ENCODE measurements at places on chromosomes 3 and 15.

- H3K4me3 ChIP-seq = no peak within 1 kb of the TSS
- H3K27me3 ChIP-seq = no peaks in the 10 kb centered on the region
- no peaks in the 10 kb centered on the region for H3K36me3 ChIP-seq
- H3K4me1 ChIP-seq = no peaks in the 10 kb centered on the region
- DNase-seq = no peak
- H3K27ac ChIP-seq = no peak within 1 kb of the TSS
These were observed at the start of gene FGF7 for GRCh38 chr15:49423021-49423420. FGF7 (plus strand) TSS chr15:49423242; CDS start chr15:49424298, 1,056 bp downstream.

GRCh38 chr3:7875925-7876324 is 625.7 kb upstream of the LMCD1 start:
- no peaks in the 10 kb centered on the region for H3K36me3 ChIP-seq
- H3K27me3 ChIP-seq = no peaks in the 10 kb centered on the region
- peaks cover 22% of the 10 kb centered on the region for H3K4me1 ChIP-seq

DNA sequence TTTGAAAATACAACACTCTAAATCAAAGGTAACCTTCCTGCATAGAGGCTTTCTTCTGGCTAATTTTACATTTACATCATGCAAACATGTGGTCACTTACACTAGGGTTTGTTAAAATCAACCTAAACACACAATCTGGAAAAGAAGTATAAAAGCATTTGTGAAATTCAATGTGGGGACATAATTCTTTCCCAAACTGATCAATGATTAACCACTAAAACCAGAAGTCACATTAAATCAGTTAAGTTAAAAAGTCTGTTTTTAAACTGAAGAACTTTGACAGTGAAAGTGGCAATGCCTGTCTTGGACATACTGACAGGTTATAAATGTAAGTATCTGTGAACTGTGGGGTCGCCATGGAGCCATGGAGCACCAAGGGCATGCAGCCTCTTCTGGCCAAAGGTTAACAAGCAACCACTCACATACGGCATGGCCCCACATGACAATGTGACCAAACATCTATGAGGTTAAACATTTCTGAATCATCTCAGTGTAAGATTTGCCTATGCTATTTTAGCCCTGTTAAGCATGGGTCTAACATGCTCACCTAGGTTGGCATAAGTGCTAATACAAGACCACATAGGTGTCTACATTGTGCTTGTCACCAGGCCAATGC is 278.2 kb downstream of the CTNNB1 start:
- DNase-seq = no peak
- H3K4me1 ChIP-seq = no peaks in the 10 kb centered on the region
- H3K4me3 ChIP-seq = no peak overlapping the region
- no peaks in the 10 kb centered on the region for H3K27me3 ChIP-seq

- H3K27ac ChIP-seq = no peak overlapping the region
- H3K4me3 ChIP-seq = no peak overlapping the region
- H3K4me1 ChIP-seq = no peaks in the 10 kb centered on the region
- DNase-seq = no peak
These were observed 619.9 kb downstream of the FOXP1 start for GRCh38 chr3:70963431-70964275.

GRCh38 chr15:76139368-76140073 is 79.7 kb downstream of the TMEM266 start:
- no peak overlapping the region for H3K27ac ChIP-seq
- H3K4me1 ChIP-seq = peaks cover 4% of the 10 kb centered on the region

GRCh38 chr3:13424865-13425617 is 4.9 kb upstream of the NUP210 start:
- no peaks in the 10 kb centered on the region for H3K36me3 ChIP-seq
- H3K27ac ChIP-seq = no peak overlapping the region
- no peak overlapping the region for H3K4me3 ChIP-seq
- no peak for DNase-seq
- H3K27me3 ChIP-seq = no peaks in the 10 kb centered on the region
- peaks cover 51% of the 10 kb centered on the region for H3K4me1 ChIP-seq

GRCh38 chr15:28021281-28022039 is 77.7 kb downstream of the OCA2 start:
- no peaks in the 10 kb centered on the region for H3K4me1 ChIP-seq
- H3K27me3 ChIP-seq = no peaks in the 10 kb centered on the region
- H3K27ac ChIP-seq = no peak overlapping the region

- no peak overlapping the region for H3K4me3 ChIP-seq
- peaks cover 34% of the 10 kb centered on the region for H3K4me1 ChIP-seq
These were observed 19.6 kb downstream of the GYG1 start for GRCh38 chr3:149010966-149011365.

DNA sequence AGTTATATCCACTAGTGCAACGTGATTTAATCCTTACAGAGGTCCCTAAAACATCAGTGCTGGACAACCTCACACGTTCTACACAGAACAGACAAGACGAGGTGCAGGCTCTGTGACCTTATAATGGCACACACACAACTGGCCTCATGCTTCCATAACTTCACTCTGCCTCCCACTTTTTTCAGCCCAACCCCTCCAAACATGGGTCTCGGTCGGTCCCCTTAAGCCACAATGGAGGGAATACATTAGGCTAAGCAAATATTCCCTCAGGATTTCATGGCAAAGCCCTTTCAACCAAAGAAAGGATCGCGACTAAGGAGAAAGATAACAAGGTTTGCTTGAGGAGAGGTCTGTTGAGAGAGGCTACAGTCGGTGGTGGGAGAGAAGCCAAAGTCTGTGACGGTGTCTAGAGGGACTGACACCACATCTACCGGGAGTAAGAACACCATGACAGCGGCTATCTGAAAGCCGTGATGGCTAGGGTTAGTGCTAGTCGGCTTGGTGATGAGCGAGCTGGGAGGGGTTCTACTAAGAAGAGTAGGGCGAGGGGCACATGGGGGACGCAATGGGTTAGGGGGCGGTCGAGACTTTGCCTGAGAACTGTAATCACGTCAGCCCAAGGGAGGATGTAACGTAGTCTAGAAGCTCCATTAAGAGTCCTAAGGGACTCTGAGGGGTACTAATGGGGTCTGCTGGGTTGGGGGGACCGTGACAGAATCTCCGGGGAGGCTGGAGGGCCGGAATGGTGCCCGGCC is 1.0 kb downstream of the MYO9A start:
- DNase-seq = no peak
- H3K27ac ChIP-seq = peak overlapping the region; percentile 68
- H3K4me3 ChIP-seq = peak overlapping the region; percentile 81
- H3K36me3 ChIP-seq = no peaks in the 10 kb centered on the region
- no peaks in the 10 kb centered on the region for H3K27me3 ChIP-seq

GRCh38 chr15:66821307-66821706 is 119.3 kb downstream of the SMAD6 start:
- no peak overlapping the region for H3K4me3 ChIP-seq
- no peak overlapping the region for H3K27ac ChIP-seq
- no peaks in the 10 kb centered on the region for H3K36me3 ChIP-seq
- no peak for DNase-seq
- no peaks in the 10 kb centered on the region for H3K4me1 ChIP-seq

- peak overlapping the region; percentile 45 for H3K4me3 ChIP-seq
- no peaks in the 10 kb centered on the region for H3K27me3 ChIP-seq
- no peak for DNase-seq
- no peaks in the 10 kb centered on the region for H3K36me3 ChIP-seq
These were observed 19.6 kb downstream of the VGLL4 start for GRCh38 chr3:11624161-11624560.

DNA sequence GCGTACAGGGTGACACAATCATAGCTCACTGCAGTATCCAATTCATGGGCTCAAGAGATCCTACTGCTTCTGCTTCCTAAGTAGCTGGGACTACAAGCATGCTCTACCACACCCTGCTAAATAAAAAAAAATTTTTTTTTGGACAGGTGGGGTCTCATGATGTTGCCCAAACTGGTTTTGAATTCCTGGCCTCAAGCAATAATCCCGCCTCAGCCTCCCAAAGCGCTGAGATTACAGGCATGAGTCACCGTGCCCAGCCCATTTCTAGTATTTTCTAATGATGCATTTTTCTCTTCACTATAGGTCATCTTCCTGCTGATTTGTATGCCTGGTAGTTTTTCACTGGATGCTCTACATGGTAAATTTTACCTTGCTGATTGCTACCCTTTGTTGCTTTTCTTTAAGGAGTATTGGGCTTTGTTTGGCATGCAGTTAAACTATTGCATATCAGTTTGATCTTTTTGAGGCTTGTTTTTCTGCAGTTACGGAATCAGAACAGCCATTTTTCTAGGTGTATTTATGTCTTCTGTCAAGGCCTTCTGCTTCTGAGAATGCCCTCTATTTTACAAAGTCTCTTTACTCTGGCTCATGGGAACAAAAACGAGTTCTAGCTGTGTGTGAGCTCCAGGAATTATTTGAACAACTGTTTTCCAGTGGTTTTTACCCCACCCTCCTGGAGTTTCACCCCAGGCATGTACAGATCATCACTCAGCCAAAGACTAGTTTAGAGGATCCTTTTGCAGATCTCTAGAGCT is 14.2 kb upstream of the NPTN start:
- no peaks in the 10 kb centered on the region for H3K4me1 ChIP-seq
- H3K36me3 ChIP-seq = no peaks in the 10 kb centered on the region
- no peaks in the 10 kb centered on the region for H3K27me3 ChIP-seq
- no peak for DNase-seq
- H3K4me3 ChIP-seq = no peak overlapping the region

- DNase-seq = no peak
- H3K36me3 ChIP-seq = peaks cover 43% of the 10 kb centered on the region
- H3K27ac ChIP-seq = no peak overlapping the region
- H3K27me3 ChIP-seq = no peaks in the 10 kb centered on the region
- no peak overlapping the region for H3K4me3 ChIP-seq
These were observed 6.7 kb downstream of the SRP14 start for GRCh38 chr15:40032125-40032839.

DNA sequence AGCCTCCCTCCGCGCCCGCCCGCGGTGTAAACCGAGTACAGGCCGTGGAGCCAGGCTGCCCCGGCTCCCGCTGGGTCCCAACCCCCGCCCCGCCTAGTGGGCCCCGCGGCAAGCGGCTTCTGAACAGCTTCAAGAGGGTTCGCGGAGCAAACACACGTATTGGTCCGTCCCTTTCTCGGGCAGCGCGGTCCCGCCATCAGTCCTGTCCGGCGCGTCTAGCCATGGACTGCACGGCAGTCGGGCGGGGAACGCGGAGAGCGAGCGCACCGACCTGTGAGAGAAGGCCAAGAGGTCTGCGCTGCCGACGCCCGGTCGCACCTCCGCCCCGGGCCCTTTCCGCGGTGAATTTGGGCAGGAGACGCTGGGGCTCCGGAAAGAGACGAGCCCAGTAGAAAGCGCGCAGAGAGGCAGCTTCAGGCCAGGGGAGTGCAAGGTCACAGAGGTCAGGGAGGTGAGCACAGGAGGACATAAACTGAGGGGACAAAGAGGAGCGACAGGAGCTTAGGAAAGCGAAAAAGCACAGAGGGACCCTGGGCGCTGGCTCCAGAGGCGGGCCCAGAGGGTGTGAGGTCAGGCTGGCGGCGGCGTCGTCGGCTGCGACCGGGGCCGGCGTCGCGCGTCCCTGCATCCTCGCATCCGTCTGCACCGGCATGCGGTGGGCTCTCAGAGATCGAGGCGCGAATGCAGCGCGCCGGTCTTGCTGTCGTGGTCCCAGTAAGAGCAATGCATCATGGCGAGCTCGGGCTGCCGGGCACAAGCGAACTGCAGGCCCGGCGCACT is 1.8 kb downstream of the FOXL2 start:
- H3K4me1 ChIP-seq = peaks cover 20% of the 10 kb centered on the region
- peak overlapping the region; percentile 62 for H3K27ac ChIP-seq
- peaks cover 79% of the 10 kb centered on the region for H3K27me3 ChIP-seq

DNA sequence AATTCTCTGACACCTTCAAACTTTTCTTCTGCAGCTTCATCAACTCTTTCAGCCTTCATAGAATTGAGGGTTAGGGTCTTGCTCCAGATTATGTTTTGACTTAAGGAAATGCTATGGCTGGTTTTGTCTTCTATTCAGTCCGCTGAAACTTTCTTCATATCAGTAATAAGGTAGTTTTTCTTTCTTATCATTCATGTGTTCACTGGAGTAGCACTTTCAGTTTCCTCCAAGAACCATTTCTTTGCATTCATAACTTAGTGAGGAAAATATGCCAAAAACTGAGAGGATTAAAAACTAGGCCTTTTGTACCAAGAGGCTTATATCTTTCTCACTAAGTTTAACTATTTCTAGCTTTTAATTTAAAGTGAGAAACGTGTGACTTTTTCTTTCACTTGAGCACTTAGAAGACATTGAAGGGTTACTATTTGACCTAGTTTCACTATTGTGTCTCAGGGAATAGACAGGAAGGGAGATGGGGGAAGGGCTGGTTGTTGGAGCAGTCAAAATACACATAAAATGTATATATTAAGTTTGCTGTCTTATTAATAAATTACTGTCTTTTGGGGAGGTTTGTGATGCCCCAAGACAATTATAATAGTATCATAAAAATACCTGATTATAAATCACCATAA is 1110.1 kb downstream of the TBL1XR1 start:
- DNase-seq = no peak
- no peaks in the 10 kb centered on the region for H3K27me3 ChIP-seq
- no peak overlapping the region for H3K4me3 ChIP-seq

DNA sequence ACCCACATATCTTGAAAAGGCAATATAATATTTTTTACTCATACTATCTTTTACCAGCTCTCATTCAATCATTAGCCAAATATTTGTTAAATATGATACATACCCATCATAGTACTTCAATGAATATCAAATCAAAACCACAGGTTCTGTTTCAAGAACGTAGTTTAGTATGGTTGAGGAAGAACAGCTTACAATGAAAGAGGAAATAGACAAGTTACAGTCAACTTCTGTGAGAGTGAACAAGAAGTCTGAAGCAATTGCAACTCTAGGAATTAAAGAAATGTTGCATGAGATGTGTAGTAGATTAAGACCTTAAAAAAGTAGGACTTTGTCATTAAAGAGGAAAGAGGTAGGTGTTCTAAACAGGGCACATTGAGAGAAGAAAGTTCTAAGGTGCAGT is 9.3 kb downstream of the BCHE start:
- no peak for DNase-seq
- H3K4me1 ChIP-seq = no peaks in the 10 kb centered on the region
- H3K36me3 ChIP-seq = no peaks in the 10 kb centered on the region
- no peak overlapping the region for H3K27ac ChIP-seq

GRCh38 chr3:170360466-170360865 is 3.0 kb downstream of the SKIL start:
- H3K27ac ChIP-seq = no peak overlapping the region
- no peak overlapping the region for H3K4me3 ChIP-seq
- H3K27me3 ChIP-seq = no peaks in the 10 kb centered on the region
- H3K4me1 ChIP-seq = peaks cover 20% of the 10 kb centered on the region

DNA sequence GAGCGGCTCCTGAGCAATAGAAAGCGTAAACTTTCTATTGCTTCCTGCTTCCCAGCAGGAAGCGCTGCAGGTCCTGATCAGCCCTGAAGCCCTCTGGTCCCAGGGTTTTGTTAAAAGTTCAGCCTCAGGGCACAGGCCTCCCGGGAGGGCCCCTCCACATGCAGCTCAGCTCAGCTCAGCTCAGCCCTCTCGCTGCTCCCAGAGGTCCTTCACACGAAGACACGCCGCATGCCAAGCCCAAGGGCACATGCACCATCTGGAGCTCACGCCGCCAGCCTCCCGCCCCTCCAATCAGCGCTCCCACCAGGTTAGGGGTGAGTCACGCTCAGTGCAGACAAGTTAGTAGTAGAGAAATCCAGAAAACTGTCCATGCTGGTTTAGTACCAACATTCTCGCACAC is 12.7 kb downstream of the TKT start:
- no peak overlapping the region for H3K4me3 ChIP-seq
- H3K27ac ChIP-seq = no peak overlapping the region
- peaks cover 23% of the 10 kb centered on the region for H3K36me3 ChIP-seq
- no peaks in the 10 kb centered on the region for H3K27me3 ChIP-seq
- H3K4me1 ChIP-seq = peaks cover 5% of the 10 kb centered on the region

GRCh38 chr3:128383316-128384235 is 83.1 kb downstream of the DNAJB8 start:
- no peaks in the 10 kb centered on the region for H3K27me3 ChIP-seq
- H3K27ac ChIP-seq = no peak overlapping the region
- no peaks in the 10 kb centered on the region for H3K36me3 ChIP-seq
- no peaks in the 10 kb centered on the region for H3K4me1 ChIP-seq
- H3K4me3 ChIP-seq = no peak overlapping the region
- DNase-seq = no peak
